ENCODE measurements at places on chromosomes 3 and 15.

DNA sequence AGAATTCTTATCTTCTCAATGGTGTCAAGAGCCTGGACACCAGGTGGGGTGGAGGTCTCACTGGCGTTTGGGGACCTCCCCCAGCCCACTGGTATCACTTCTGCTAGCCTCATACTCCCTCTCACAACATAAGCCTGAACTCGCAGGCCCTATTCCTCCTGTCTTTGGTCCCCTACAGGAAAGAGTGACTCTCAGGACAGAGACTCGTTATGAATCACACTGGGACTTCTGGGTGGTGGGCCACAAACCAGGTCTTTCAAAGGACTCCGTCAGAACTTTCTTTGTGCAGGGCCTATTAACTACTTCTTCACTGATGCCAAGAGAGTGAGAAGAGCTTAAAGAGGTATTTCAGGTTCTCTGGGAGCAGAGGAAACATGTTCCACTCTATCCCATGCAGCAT, 100.4 kb downstream of the WDR76 start:
- DNase-seq, result no peak

- DNase-seq, result no peak
Measured at GRCh38 chr3:52534281-52535183, 875 bp upstream of the NT5DC2 start.

GRCh38 chr15:84836844-84837243, 19.7 kb downstream of the ALPK3 start:
- DNase-seq, result no peak

DNA sequence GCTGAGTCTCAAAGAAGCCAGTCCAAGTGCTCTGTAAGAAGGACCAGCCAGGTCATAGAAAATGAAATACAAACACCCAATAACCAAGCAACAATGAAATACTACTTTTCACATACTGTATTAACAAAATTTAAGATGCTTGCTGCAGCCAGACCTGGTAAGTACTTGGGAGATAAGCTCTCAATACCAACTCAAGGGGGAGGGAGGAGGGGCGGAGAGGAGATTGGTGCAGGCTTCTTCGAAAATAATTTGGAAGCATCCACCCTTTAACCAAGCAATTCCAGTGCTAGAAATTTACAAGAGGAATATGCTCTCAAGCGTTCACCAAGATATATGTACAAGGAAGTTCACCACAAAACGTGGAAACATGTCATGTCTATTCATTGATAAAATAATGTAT, 7.6 kb upstream of the LRRC2 start:
- DNase-seq, result no peak

- DNase-seq, result no peak
Measured at GRCh38 chr15:32119694-32120330, 89.5 kb downstream of the CHRNA7 start.

- no peak for DNase-seq
Measured at GRCh38 chr3:191919491-191920026, 458.6 kb downstream of the PYDC2 start.

DNA sequence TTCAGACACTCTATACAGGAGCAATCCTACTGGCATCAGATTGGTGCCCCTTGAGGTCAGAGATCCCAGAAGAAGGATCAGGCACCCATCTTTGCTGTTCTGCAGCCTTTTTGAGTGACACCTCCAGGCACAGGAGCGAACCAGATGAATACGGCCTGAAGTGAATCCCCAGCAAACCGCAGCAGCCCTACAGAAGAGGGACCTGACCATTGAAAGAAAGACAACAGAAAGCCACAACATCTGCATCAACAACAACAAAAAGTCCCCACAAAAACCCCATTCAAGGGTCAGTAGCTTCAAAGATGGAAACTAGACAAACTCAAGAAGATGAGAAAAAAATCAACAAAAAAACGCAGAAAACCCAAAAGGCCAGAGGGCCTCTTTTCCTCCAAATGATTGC, 130.4 kb downstream of the PPM1L start:
- no peak for DNase-seq

DNA sequence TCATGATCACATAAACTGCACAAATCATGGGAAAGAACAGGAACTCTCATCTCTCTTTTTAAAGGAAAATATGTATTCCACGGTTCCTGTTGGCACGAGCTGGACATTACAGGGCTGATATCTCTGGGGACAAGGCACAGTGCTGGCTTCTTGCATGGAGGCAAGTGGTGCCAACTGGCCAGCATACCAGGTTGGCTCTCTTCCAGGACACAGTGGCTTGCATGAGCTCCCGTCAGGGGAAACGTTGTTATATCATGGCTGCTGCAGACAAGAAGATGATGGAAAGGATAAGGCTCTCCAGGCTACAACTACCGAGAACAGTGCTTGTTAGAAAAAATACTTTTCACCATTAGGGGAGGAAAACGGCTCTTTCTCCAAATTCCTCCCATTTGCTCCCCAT, 283.9 kb downstream of the RORA start:
- DNase-seq, result no peak

DNA sequence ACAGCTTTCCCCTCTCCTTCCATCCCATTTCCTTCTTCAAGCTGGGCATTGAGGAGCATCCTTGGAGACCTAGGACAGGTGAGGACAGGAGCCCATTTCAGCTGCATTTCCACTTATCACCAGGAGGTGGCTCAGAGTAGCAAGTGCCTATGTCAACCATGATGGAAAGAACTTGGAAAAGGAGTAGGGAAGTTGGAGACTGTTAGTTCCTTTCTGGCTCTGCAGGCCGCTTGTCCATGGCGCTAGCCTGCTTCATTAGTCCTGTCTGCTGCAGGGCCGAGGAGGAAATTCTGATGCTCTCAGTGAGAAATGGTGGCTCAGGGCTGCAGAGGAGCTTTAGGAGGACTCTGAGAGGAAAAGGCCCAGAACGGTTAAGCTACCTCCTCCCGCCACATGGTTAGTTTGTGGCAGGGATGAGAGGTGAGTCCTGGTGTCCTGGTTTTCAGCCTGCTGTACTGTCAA, 7.0 kb upstream of the CD276 start:
- no peak for DNase-seq

DNA sequence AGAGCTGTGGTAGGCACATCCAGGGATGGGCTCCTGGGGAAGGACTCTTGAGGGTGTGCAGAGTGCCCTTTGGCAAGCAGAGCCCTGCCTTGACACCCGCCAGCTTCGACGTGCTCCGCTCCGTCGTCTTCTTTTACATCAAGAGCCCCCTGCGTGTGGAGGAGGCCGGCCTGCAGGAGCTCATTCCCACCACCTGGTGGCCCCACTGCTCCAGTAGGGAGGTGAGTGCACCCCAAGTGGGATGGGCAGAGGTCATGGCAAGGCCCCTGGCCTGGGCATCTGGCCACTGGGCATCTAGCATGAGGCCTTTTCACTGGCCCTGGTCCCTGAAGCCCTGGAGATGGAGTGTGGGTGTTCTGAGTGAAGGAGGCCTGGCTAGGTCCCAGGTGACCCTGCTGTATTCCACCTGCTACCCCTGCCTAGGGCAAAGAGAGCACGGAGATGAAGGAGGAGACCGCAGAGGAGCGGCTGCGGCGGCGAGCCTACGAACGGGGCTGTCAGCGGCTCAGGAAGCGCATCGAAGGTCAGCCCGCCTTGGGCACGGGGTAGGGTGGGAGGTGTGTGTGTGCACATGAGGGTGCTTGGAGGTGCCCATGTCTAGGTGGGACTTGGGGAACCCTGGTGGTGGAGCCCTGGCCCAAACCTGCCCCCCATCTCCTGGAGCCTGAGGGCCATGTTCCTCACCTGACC, 12.2 kb downstream of the RNF123 start:
- no peak for DNase-seq

DNA sequence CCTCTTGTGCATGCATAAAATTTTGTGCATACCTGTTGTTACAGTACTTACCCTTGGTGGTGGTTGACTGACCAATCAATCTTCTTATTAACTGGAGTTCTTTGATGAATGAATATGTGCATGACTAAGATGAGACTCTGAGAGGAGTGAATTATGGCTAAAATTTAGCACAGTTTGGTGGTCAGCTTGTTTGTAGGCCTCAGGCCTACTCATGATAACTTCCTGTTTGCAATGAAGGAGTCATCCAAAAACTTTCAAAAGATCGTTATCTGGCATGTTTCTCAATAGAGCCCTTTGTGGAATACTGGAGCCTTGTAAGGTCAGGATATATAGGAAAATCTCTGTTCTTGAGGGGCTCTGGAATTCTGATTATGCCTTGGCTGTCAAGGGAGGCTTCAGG, 66.5 kb downstream of the LEKR1 start:
- no peak for DNase-seq

DNA sequence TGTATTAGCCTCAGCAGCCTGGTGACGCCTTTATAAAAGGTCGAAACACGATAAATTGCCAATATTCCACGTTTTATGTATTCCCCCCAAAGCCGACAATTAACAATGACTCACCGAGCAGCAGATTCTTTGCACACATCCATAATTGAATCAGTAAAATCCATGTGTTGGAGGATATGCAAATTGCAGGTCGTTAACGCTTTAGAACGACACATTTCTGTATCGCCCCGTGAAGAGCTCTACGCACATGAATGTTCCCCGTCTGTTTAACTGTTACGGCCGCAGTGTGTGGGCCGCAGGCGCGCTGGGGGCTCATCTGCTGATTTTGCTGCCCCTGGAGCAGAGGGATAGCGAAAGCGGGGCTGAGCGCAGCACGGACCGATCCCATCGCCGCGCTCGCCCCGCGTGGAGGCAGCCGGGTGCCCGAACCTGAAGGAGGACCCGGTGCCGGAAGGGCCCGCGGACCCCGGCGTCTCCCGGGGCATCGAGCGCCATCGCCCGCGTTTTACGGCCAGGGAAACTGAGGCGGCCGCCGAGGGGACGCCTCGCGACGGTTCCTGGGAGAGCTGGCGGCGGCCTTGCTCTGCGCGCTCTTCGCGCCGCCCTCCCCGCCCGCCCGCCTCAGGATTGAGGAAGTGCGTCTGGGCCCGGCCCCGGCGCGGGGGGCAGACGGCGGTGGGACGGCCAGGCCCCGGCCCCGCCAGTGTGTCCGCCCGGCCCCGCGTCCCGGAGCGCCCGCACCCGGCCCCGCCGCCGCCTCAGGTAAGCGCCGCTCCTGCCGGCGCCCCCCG, at the start of gene LRRK1:
TSS of gene LRRK1 (plus strand) at position 668 of the 791 bp plus-strand sequence. CDS start 5,276 bp downstream, outside the sequence.
- DNase-seq, result no peak

GRCh38 chr15:101435761-101436160, 53.7 kb downstream of the PCSK6 start:
- no peak for DNase-seq

- DNase-seq, result no peak
Measured at GRCh38 chr15:79314811-79315210, 3.9 kb downstream of the TMED3 start.

- DNase-seq, result no peak
Measured at GRCh38 chr3:4019501-4019900, 220.3 kb downstream of the LRRN1 start.

DNA sequence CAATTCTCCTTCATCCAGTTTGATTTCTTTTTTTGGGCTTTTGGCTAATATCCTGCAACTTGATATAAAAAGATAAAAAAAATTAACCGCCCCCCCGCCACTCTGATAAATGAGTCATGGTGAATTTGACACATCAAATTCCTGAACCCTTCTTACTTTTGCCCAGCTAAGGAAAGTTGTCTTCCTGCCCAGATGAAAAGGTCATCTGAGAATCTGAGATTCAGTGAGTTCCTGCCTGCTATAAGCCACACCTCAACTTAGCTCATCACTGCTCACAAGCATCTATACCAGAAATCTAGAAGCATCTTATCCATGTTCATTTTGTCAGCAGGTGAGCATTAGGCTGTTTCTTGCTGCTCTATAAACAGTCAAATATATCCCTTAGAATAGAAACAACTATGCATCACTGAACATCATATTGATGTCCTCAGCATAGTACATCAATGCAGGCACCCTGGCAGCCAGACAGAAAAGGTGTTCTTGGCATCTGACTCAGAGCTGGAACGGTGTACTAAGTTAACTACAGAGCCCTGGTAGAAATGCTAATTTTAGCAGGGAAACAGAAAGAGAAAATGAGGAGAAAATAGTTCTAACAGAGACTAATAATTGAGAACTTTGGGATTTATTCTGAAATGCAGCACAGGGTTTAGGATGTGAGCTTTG, 77.1 kb downstream of the SEMA6D start:
- no peak for DNase-seq

DNA sequence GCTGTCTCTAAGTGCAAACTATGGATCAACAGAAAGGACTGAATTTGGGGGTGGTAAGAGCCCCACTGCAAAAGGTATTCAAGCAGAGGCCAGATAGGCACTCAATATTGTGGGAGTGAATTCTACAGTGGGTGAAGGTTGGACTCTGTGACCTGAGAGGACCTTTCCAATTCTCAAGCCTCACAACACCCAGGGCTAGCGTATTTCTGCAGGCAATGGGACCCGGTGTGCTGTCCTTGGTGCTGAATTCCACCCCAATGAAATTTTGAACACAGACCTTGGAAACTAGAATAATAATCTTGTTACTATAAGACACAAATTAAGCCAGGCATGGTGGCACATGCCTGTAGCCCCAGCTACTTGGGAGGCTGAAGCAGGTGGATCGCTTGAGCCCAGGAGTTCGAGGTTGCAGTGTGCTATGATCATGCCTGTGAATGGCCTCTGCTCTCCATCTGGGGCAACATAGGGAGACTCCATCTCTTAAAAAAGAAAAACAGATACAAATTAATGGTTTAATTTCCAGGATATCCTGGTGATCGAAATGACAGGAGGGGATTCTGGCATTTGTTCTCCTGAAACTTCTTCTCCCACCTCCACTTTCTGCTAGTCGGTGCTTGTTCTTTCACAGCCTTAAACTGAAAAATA, 135.4 kb downstream of the RAB11A start:
- DNase-seq, result no peak

GRCh38 chr15:42133886-42134502, 22.4 kb downstream of the PLA2G4F start:
- DNase-seq, result no peak

- no peak for DNase-seq
Measured at GRCh38 chr3:15477951-15478639, 43.4 kb downstream of the COLQ start.

- no peak for DNase-seq
Measured at GRCh38 chr15:43408789-43409188, 37.9 kb downstream of the TUBGCP4 start.

DNA sequence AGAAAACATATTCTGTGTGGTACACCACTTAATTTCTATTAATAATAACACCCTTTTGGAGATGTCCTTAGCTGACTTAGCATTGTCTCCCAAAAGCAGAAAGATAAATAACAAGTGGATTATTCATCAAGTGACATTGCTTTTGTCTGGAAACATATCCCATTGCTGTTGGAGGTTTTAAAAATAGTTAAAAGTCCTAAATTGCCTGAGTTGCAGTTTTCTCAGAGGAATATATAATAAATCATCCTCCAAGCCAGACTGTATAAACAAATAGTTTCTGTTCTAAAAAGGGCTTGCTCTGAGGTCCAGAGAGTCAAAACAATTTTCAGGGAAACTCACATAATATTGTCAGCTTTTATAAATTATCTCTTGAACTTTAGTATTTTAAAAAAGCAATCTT, 60.4 kb upstream of the CD96 start:
- DNase-seq, result no peak

DNA sequence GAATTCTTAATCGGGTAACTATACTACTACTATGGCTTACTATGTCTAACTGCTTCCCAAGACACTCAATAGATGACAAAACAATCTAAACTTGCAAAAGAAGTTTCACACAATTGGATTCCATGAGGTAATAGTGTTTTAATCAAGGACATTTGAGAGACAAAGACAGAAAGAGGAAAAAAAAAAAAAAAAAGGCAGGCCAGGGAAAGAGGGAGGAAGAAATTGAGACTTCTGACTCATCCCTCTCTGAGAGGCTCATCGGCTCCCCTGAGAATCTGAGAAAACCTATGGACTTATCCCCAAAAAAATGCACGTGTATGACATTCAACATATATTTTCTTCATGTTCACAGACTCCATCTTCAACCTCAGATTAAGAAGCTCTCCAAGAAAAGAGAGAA, 61.0 kb downstream of the SCAPER start:
- no peak for DNase-seq

- DNase-seq, result no peak
Measured at GRCh38 chr15:92645051-92645631, 10.4 kb downstream of the FAM174B start.

Measured in esophagus squamous epithelium (tissue), 5 donors.